ENCODE measurements at places on chromosomes 1 and 21.
A peak's percentile ranks its signal among the peaks of the same experiment; 100 is the strongest.

- DNase-seq: no peak
These were observed 65.4 kb downstream of the LUZP1 start for GRCh38 chr1:23103001-23103889.

DNA sequence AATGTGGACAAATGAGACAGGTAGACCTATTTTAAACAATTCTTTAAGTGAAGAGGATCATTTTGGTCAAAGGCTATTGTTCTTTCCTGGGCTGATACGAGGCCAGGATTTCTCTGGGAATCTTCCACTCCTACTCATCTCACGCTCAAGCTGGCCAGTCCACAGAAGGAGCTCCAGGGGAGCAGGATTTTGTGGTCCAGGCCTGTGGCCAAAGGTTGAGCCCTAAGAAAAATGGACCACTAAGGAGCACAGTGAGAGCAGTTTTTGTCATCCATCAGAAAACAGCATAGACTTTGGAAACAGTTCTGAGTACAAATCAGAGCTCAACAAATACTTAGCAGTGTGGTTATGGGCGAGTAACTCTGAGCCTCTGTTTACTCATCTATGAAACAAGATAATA, 260.2 kb upstream of the RUNX1 start:
- DNase-seq: no peak

- DNase-seq: peak; percentile 18
These were observed 77.6 kb upstream of the IFFO2 start for GRCh38 chr1:19033926-19034680.

DNA sequence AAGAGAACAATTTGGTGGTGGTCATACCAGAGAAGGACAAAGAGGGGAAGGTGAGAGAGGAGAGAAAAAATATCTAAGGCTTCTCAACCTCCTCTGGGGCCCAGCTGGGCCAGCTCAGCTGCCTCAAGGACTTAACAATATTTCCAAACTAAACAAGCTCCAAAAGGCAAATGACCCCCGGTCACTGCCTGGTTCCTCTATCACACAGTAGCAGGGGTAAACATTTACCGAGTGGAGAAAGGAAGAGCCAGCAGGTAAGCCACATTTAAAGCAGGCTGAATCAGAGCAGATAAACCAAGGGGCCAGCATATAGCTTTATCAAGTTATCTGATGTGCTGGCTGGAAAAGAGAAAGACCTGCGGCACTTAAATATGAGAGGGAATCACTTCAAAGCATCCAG, 102.1 kb downstream of the KCND3 start:
- no peak for DNase-seq

- DNase-seq: no peak
These were observed 88.8 kb downstream of the MRPL39 start for GRCh38 chr21:25518491-25518911.

DNA sequence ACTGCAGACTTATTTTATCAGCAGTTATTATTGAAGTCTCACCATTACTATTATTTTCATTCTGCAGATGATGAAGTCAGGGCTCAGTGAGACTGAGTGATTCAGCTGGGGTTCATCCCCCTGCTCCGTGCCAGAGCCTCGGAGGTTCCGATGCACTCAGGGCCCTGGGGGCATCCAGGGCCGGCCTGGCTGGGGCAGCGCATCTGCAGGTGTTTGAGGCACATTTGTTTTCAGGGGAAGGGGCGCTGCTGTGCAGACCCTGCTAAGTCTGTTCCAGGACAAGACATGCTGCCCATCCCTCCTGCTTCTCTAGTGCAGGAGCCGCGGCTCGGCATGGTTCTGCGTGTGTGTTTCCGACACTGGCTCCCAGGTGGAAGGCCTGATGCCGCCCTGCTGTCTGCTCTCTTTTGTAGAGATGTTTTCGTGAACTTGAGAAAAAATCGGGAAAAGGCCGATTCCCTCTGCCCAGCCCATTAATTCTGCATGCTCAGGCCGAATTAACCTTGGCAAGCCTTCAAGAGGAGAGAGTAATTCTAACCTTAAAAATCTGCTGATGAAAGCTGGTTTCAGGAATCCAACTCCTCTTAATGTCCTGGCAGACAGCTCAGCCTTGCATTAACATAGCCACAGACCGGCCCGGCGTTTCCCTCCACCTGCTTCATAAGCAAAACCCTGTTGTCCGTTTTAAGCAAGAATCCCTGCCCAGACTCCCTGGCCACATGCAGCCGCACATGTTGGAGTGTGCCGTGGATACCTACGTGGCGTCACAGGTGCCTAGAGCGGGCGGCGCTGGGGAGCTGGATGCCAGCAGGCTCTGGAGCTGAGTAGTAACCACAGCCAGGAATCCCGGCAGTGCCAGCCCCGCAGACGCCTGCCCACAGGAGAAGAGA, 316.0 kb upstream of the VAMP3 start:
- no peak for DNase-seq

- DNase-seq: no peak
These were observed 2.4 kb downstream of the CCDC17 start for GRCh38 chr1:45621501-45621836.

DNA sequence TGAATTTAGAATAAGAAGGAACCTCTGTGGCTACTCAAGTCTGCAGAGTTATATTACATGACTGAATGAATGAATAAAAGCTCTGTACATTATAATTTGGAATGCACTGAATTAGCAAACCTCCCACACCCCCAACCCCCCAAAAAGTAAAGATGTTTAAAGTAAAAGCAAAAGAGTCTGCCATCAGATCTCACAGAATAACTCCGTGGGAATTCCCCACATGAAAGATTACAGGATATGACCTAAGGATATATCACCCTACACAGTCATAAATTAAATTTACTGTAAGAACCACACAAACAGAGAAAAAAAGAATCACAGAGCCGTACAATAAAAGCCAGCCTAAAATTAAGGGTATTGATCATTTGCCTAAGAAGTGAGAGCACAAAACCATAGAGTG, 587.3 kb downstream of the PTPRC start:
- peak; percentile 5 for DNase-seq

DNA sequence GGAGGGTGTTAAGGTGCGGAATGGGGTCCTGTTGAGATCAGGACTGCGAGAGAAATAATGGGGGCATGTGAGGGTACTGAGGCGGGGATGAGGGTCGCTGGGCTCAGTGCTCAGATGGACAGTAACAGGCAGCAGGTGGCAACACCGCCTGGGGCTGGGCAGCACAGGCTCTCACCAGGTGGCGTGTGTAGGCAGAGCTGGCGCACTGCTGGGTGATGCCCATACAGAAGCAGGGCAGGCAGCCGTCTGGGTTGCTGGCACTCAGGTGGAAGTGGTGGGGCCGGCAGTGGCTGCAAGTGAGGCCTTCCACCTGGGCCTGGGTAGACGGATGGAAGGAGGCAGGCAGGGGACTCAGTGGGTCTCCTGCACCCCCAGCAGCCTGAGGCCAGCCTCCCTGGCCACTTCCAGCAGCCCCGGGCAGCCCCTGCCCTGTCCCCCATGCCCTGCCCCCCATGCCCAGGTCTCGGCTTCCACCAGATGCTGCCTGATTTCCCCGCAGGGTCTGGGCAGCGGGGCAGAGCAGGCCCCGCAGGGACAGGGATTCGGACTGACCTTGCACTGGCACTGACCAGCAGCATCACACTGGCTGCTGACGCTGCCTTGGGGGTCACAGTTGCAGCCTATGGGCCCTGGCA, 60.5 kb downstream of the LDLRAD2 start:
- DNase-seq: no peak

DNA sequence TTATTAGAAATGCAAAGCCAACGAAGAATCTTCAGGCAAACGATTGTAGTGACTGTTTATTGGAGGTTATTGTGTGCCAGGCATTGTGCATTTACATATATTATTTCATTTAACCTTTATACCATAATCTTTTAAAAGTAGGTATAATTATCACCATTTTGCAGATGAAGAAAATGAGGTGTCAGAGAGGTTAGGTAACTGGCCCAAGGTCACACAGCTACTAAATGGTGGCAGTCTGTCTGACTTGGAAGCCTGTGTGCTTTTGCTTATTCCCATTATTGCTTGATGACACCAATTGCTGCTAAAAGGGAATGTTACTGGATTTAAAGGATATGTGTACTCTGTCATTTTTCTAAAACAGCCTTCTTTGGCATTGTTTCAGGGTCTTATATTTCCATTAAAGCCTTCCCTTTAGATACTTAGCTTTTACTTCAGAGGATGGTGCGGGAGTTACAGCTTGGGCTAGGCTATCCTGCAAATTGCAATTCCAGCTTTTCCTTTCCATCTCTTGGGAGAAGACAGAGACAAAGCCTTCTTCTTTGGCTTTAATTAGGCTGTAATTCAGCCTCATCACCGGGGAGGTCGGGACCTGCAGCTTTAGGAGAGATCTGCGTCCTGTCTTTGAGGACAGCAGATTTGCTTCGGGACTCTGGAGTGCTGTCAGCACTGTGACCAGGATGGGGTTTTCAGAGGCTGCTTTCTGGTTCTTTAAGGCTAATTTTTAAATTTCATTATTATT, 37.4 kb upstream of the ERRFI1 start:
- no peak for DNase-seq

- no peak for DNase-seq
These were observed 50.5 kb downstream of the DMAP1 start for GRCh38 chr1:44263568-44264450.

- no peak for DNase-seq
These were observed 57.6 kb upstream of the APOBEC4 start for GRCh38 chr1:183710734-183711133.

DNA sequence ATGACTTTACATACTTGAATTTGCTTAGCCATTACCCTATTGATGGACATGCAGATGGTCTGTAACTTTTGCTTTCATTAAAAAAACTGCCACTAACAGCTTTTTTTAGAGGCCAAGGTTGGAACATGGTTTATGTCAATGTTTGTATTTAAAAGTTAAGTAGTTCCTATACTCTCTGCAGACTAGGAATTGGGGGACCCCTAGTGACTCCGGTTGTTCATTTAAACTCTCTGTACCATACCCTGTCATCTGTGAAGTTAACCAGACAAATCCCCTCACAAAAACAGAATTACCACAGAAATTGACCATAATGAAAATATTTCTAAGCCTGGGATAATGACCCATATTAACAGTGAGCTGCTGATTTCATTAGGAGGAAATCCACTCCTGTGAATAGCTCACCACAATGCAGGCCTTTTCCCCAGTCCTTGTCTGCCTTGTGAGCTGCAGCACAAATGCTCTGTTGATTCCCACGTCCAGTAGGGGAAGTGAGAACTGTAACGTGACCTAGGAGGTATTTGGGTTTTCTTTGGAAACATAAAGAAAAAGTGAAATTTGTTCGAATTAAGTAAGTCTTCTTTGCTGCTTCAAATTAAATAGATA, 30.2 kb upstream of the CD101 start:
- DNase-seq: no peak

GRCh38 chr1:104125970-104126369, 376.3 kb downstream of the AMY1C start:
- DNase-seq: no peak

DNA sequence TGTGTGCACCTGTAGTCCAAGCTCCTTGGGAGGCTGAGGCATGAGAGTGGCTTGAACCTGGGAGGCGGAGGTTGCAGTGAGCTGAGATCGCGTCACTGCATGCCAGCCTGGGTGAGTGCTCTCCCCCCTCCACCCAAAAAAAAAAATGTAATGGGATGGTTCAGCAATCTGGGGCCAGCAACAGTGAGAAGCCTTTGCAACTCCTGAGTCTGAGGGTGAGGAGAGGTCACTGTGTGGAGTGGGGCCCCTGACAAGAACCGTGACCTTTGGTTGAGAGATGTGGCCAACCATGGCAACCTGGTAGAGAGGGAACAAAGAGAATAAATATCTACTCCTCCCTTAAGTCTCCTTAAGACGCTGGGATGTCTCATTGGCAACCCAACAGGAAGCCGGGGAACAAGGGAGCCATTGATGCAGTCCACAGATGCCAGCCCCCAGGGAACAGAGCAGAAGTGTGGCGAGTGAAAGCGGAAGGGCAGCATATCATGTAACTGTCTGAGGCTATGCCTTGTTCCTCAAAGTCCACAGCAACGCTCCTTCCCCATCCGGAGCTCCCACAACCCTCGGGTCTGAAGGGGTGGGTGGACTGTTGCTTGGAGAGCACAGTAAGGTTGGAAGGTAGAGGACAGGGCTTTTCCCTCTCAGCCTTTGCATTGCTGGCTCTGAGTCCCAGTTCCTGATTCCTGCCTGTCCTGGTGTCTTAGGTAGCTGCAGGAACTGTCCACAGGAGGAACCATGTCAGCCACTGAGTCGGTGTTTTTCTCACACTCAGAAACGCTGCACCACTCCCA, 8.3 kb downstream of the TRNP1 start:
- no peak for DNase-seq

DNA sequence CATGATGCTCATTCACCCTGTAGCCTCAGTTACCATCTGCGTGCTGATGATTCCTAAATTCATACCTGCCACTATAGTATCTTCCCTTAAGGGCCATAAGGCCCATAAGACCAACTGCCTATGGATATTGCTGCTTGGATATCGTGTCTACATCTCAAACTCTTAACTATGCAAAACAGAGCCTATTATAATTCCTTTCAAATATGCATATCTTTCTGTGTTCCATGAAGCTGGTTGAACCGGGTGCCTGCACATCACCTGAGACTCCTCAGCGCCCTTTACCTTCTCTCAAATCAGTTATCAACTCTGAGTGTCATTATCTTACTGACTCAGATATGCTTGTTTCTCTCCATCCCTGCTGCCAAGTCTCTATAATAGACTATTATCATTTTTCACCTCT, 311.2 kb downstream of the PAPPA2 start:
- no peak for DNase-seq

- no peak for DNase-seq
These were observed 6.9 kb downstream of the TMEM81 start for GRCh38 chr1:205077158-205077933.

DNA sequence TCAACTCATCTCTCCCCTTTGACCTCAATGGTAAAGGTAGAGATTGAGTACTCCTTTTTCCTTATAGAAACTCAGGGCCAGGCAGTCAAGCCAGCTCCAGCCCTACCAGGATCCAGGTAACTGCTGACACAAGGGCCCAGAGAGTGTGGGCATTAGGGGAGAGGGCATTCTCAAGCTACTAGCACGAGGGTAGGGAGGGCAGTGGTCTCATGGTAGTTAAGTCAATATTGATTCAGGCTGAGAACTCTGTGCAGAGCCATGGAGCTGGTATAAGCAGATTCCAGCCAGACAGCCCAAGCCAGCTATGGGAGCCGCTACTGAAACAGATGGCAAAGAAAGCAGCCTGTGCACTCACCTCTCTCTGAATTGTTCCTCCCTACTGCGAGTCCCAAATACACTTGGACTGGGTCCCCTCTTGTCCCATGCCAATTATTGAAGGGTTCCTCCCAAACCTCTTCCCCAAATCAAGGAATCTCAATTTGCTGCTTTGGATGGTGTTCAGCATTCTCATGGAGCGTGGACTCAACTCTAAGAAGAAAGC, 2.8 kb downstream of the PI4KB start:
- DNase-seq: no peak

GRCh38 chr1:208026880-208027438, 116.0 kb upstream of the CD34 start:
- DNase-seq: no peak

GRCh38 chr1:108082738-108083562, 117.2 kb downstream of the SLC25A24 start:
- no peak for DNase-seq

- no peak for DNase-seq
These were observed 478.9 kb upstream of the VAMP3 start for GRCh38 chr1:7292036-7292681.

DNA sequence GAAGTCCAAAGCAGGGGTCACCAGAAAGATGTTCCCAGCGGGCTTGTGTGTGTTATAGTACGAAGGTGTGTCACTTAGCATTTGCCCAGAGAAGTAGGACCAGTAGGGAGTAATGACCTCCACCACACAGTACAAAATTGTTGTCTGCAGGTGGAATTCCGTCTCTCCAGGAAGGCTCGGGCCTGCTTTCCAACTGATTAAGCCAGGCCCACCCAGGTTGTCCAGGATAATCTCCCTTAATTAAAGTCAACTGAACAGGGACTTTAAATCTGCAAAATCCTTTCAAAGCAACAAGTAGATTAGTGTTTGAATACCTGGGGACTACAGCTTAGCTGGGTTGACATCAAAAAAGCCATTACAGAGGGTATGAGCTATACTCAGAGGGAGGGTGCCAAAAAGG, 131.3 kb downstream of the BACH1 start:
- DNase-seq: no peak
